ENCODE measurements at places on chromosomes 3 and 15.

GRCh38 chr3:13016721-13017255, 56.4 kb downstream of the IQSEC1 start:
- no peak for DNase-seq

- no peak for DNase-seq
Measured at GRCh38 chr15:37019479-37020433, 80.6 kb downstream of the MEIS2 start.

GRCh38 chr3:117104792-117105191, 395.2 kb downstream of the TUSC7 start:
- DNase-seq, result no peak

- no peak for DNase-seq
Measured at GRCh38 chr15:67049351-67050044, 15.9 kb upstream of the SMAD3 start.

- DNase-seq, result no peak
Measured at GRCh38 chr15:83207660-83208366, at the start of gene HDGFL3. Gene HDGFL3, minus strand, starts transcription at chr15:83207823. Its CDS starts 409 bp downstream, at chr15:83207414.

DNA sequence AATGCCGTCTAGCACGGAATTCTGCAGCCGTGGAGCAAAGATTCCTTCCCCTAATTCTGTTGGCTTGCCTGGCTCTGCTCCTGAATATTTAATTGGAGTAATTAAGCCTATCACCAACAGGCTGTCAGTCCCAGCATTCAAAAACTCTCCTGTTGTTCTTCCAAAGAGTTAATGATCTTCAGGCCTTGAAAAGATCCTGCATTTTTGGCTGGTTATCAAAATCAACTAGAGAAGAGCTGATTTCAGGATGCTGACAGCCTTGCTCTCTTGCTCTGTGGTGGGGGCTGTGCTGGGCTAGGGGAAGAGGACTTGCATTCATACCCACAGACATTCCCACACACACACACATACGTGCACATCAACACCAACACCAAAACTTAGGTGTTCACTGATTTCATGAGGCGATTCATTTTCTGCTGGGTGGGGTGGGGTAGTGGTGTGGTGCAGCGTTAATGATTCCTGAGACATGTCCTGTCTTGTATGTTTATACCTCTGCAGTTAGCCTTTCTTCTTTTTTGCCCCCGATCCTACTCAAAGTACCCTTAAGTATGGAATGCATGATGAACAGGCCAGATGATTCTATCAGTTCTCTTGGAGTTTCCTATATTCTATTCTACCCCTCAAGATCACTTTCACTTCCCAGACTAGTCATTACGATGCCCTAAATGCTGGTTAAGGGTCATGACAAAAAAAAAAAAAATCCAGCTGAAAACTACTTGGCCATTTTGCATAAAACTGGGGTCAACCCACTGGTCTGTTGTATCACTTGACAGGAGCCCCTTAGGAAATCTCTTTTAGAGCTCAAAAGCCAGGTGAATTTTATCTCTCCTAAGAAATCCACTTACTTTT, 42.3 kb downstream of the CPN2 start:
- peak; percentile 17 for DNase-seq

- no peak for DNase-seq
Measured at GRCh38 chr3:4546346-4547178, 53.4 kb downstream of the ITPR1 start.

- no peak for DNase-seq
Measured at GRCh38 chr3:190746531-190746930, 116.0 kb downstream of the GMNC start.

DNA sequence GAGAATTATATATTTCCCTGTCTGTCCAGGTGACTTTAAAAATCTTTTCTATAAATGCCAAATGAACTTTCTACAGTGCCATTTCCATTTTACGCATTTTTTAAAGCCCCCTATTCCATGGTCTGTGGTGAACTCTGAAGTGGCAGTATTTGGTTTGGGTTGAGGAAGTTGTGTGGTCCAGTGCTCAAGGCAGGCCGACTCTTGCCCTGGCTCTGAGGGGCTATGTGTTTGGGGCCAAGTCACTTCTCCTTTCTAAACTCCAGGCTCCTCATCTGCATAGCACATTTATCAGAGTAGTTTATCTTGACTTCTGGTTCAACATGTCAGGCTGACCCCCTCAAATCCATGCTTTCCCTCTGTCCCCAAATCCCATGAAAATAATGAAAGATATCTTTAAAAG, 14.1 kb downstream of the TTC21A start:
- DNase-seq, result no peak

GRCh38 chr3:48247401-48247811, 6.5 kb downstream of the ZNF589 start:
- peak; percentile 62 for DNase-seq

- no peak for DNase-seq
Measured at GRCh38 chr3:37197810-37198371, 23.5 kb upstream of the LRRFIP2 start.

- DNase-seq, result no peak
Measured at GRCh38 chr3:147514366-147515160, 105.4 kb downstream of the ZIC1 start.

GRCh38 chr3:184685646-184686045, 26.2 kb downstream of the MAGEF1 start:
- no peak for DNase-seq

- DNase-seq, result no peak
Measured at GRCh38 chr15:41238100-41238499, 7.0 kb downstream of the CHP1 start.

- DNase-seq, result no peak
Measured at GRCh38 chr15:98121536-98121935, 161.0 kb downstream of the ARRDC4 start.

GRCh38 chr3:186596568-186597287, 16.1 kb upstream of the AHSG start:
- no peak for DNase-seq

- no peak for DNase-seq
Measured at GRCh38 chr15:86041399-86041798, 38.3 kb upstream of the AGBL1 start.

GRCh38 chr3:78867409-78868372, 900.1 kb downstream of the ROBO1 start:
- DNase-seq, result no peak

DNA sequence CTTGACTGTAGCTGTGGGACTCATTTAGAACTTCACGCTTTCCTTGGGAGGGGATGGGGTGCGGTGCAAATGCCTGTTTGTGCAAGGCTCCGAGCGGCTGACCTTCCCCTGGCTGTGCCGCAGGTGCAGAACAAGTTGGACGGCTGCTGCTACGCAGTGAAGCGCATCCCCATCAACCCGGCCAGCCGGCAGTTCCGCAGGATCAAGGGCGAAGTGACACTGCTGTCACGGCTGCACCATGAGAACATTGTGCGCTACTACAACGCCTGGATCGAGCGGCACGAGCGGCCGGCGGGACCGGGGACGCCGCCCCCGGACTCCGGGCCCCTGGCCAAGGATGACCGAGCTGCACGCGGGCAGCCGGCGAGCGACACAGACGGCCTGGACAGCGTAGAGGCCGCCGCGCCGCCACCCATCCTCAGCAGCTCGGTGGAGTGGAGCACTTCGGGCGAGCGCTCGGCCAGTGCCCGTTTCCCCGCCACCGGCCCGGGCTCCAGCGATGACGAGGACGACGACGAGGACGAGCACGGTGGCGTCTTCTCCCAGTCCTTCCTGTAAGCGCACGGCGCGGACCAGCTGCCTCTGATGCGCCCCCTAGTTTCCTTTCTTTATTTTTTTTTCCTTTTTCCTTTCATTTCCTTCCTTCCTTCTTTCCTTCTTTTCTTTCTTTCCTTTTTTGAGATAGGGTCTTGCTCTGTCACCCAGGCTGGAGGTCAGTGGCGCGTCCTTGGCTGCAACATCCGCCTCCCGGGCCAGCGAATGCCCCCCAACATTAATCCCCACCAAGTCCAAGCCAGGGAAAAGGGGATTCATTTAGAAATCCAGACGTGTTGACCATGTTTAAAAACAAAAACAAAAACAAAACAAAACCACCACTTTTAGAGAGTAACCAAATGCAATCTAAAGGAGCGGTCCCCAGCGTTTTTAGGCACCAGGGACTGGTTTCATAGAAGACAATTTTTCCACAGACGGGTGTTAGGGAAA, 42.7 kb downstream of the EIF2AK4 start:
- DNase-seq, result no peak

GRCh38 chr15:74043425-74044266, 38.7 kb downstream of the GOLGA6A start:
- no peak for DNase-seq

DNA sequence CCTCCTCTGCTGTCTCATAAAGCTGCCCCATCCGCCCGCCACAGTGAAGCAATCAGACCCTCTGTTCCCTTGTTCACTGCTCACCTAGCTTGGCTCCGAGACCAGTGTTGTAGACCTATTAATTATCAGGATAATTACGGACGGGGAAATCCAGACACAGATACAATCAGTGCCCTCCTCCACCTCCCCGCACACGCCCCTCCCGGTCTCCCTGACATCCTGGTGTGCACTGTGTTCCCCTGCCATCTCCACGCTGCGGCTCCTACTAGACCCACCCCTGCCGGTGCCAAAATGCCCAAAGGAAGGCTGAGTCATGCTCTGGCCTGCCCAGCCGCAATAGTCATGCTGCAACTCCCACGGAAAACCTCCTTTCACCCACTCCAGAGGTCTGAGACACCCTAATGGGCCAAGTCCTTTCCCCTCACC, 277.3 kb upstream of the TLE3 start:
- no peak for DNase-seq

DNA sequence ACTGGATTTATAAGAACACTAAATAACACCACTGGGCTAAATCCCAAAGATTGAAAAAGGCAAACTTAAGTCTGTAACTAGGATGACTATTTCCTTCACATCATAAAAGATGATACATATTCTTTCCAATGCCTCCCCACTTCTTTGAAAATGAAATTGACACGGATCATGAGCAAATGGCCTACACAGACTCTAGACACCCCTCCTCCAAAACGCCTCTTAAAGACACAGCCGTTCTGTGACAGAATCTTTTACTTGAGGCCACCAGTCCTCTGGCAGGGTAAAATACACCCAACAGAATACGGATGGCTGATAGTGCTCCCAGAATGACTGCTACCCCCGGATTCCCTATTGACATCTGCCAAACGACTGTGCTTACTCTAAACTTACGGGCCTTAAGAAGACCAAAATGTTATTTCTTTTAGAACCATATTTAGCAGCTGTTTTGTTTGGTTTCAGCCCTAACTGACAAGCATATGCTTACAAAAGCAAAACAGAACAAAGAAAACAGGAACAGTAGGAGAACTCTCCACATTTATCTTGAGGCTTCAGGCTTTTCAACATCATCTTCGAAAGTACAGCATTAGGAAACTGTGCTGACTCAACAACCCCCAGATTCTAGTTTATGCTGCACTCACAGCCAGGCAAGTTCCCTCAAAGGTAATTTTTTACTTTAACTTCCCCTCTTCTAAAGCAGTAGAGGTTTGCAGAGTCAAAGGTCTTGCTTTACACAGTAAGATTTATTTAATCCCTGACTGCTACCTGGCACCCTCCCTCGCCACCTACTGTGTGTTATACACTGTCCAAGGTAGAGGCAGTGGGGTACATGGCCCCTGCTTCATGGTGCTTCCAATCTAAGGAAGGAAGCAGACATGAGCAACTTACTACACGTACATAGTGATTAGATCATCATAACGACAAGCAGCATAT, 84.3 kb downstream of the TNIK start:
- DNase-seq, result no peak

DNA sequence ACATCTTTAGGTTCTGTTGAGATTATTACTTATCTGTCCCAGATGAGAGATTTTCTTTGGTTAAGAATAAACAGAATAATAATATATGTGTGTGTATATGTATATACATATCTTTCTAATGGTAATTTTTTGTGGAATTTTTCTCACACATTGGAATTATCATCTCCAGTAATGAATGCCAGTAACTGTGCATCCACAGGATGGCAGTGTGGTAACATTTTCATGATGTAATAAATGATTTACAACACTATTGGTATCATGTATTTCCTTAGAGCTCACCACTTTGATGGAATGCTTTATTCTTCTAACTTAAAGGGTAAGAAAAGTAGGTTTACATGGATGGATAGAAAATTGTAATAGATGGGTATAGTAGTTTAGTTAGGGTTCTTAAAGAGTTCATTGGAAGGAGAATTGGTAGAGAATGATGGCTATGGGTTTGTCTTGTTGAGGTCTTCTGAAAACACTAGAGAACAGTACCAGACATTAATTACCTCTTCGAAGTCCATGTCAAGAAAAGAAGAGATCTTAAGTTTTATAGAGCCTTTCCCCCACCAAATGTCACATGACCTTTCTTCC, 78.1 kb downstream of the STT3B start:
- DNase-seq, result no peak

- DNase-seq, result no peak
Measured at GRCh38 chr15:67785431-67785830, 39.9 kb upstream of the SKOR1 start.

- DNase-seq, result no peak
Measured at GRCh38 chr15:25403771-25404170, 35.1 kb downstream of the UBE3A start.

DNA sequence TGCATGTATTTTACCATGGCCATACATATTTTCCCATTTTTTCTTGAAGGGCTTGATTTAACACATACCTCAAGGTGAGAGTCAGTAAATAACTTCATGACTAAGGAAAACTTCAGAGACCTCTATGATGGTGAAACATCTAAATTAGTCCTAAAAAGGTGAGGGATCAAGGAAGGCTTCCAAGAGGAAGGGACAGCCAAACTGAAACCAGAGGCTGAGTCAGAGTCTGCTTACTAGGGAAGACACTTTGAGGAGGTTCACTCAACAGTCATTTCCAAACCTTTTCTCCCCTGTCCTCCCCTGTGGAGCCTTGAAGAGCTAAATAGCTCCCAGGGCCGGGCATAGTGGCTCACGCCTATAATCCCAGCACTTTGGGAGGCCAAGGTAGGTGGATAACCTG, 206.6 kb downstream of the SHQ1 start:
- DNase-seq, result no peak

DNA sequence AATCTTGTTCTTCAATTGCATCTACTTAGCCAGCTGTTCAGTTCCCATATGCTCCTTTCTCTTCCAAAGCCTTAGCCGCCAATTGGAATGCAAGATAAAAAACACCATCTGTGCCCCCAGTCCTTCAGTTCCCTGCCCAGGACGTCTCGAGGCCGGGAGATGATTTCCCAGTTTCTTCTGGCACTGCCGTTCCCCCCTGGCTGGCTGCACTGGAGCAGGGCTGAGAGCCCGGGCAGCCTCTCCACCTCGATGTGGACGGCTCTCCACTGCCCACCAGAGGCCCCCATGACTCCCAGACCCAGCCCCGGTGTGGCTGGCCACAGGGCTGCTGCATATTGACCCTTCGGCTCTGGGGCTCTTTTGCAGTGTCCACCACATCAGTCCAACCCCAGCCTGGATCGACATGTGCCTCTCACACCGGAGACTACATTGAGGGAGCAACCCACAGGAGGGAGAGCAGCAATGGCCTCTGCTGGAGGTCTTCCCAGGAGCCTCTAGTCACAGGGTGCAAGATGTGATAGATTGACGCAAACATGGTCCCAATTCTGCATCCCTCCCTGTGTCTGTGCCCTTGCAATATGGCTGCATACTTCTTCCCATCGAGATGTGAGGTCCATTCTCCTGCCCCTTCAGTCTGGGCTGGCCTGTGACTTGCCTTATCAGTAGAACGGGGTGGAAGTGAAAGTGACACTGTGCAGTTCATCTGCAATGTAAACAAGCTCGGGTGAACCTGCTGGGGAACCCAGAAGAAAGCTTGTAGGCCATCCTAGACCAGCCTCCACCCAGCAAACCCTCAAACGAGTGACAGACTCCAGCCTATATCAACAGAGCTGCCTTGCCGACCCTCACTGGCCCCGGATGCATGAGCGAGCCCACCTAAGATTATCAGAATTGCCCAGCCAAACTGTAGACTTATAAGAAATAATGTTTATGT, 52.3 kb upstream of the PRR20G start:
- no peak for DNase-seq

- DNase-seq, result no peak
Measured at GRCh38 chr15:63482874-63483323, 21.5 kb upstream of the USP3 start.

All from activated effector memory CD4-positive, alpha-beta T cell treated with anti-CD3 and anti-CD28 coated beads, Interleukin-2, amount 50 U/mL, for 16 hours (primary cell).